ENCODE measurements at places on chromosomes 6 and 20.

- DNase-seq = no peak
These were observed 29.7 kb upstream of the NHSL1 start for GRCh38 chr6:138528956-138529355.

DNA sequence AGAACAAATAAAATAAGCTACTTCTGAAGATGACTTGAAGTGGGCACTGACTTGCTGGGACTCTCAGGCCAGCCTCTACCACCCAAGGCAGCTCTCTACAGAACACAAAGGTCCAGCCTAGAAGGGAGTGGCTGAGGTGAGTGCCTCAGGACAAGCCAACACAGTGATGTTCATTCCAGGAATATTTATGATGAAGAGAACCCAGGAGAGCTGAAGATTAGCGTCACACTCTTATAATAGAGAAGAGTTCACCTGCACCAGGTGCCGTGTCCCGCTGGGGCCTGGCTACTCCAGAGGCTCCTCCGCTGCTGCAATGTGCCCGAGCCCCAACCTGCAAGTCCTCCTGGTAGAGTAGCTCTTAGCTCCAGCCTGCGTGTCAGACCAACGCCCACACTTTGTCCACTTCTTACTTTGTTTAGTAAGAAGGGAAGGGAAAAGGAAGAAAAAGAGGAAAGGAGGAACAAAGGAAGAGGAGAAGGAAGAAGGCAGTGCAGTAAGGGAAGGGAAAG, 182.4 kb upstream of the QKI start:
- no peak for DNase-seq

DNA sequence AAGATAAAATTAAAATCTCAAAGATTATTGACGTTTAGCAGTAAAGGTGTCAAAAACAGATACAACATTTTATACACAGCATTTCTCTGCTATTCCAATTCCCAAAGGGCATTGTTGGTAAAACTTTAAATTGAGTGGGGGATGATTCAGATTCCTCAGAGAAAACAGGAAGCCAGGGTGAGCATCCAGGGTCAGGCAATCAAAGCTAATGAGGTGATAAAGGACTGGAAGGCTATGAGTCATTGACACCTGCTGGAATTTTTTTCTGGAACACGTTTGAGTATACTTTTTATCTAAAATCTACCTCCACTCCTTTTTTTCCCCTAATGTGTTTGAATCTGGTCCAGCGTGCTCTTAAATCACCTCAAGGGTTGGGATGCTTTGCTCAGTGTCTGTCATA, 52.2 kb downstream of the FKBP1C start:
- no peak for DNase-seq

GRCh38 chr6:110652520-110652919, 162.7 kb downstream of the CDK19 start:
- DNase-seq = no peak

DNA sequence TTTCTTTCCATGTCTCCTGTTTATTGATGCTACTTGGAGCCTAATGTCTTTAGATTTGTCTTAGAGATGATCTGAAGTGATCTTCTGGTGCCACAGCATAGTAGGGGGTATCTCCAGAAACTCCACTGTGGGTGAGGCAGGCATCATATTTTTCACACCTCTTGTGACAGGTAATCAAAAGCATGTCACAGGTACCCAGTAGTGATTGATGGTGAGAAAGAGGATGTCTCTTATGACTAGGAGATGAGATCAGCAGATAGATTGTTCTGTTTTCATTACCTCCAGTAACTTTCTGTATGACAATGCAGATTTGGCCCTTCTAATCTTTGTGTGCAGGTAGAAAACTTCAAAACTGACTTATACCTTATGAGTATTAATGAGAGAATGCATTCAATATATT, 13.5 kb downstream of the NCOA7 start:
- DNase-seq = no peak

- no peak for DNase-seq
These were observed 95.2 kb downstream of the TBC1D7 start for GRCh38 chr6:13233106-13233505.

DNA sequence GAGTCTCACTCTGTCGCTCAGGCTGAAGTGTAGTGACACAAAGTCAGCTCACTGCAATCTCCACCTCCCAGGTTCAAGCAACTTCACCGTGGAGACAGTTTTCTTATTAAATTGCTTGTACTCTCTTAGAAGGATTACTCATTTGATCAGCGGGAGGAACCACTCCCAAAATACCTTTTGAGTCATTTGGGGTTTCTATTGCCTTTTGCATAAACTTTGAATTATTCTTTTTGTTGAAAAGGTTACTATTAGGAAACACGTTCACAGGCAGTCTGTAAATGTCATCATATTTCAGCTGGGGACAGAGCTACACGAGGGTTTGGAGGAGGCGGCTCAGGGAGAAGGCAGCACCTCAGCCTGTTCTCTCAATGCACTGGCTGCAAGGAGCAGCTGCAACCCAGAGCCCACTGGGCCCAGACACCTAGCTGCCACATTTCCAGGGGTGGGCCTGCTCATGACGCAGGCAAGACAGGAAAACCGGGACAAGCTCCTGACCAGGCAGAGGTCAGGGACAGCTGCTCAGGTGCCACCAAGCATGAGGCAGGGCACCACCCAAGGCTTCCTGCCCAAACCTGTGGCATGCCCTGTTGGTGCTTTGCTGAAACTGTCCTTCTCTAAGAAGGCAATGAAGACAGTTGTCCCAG, 205.9 kb downstream of the BMP7 start:
- DNase-seq = no peak

GRCh38 chr6:101607111-101607690, 213.7 kb downstream of the GRIK2 start:
- DNase-seq = no peak

DNA sequence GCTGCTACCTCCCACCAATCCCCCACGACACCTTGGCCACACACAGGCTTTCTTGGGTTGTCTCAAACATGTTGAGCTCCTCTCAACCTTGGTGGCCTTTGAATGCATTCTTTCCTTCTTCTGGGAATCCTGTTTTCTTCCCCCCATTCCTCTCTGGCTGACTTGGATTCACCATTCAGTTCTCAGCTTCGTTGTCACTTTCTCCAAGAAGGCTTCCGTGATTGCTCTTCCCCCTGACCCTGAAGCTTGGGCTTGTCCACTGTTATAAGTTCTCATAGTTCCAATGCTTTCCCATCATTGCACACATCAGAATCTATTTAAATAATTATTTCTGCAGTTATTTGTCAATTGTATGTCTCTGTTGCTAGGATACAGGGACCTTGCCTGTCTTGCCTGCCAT, 64.2 kb downstream of the RBM38 start:
- no peak for DNase-seq

GRCh38 chr6:139060332-139060731, 31.8 kb downstream of the ABRACL start:
- DNase-seq = no peak

DNA sequence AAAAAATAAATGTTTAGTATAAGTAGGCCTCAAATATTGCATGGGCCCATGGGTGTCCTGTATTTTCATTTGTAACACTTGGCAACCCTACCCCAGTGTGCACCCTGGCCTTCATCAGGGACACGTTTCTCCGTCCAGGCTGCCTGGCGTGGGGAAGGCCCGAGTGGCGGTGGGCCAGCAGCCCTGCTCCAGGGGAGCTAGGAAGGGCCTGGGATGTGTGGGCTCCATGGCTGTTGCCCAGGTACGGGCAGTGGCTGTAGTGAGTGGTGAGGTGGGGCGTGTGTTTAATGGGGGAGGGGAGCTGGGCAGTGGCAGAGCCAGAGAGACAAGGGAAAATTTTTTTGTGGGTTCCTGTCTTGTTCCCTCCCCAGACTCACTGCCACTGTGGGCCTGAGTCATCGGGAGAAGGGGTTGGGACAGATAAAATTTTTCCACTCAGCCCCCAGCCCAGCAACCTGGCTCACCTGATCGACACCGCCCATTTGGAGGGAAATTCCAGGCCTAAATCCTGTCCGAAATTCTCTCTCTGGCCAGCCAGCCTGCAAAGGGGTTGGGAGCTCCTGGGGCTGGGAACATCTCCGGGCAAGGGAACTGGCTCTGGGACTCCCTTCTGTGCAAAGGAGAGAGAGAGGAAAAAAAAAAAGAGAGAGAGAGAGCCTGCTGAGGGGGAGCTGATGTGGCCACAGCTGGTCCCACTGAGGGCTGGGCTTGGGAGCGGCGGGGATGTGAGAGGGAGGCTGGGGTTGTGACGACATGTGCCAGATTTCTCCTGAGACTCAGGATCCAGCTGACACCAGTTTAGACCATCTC, 32.5 kb upstream of the VEGFA start:
- DNase-seq = no peak

- DNase-seq = no peak
These were observed 55.5 kb upstream of the CHRNA4 start for GRCh38 chr20:63416631-63417030.

- DNase-seq = no peak
These were observed 74.1 kb upstream of the HDDC2 start for GRCh38 chr6:125375821-125376220.

GRCh38 chr6:70312165-70312745, 9.4 kb upstream of the COL9A1 start:
- no peak for DNase-seq

GRCh38 chr6:25542984-25543910, 108.8 kb upstream of the SCGN start:
- DNase-seq = no peak

DNA sequence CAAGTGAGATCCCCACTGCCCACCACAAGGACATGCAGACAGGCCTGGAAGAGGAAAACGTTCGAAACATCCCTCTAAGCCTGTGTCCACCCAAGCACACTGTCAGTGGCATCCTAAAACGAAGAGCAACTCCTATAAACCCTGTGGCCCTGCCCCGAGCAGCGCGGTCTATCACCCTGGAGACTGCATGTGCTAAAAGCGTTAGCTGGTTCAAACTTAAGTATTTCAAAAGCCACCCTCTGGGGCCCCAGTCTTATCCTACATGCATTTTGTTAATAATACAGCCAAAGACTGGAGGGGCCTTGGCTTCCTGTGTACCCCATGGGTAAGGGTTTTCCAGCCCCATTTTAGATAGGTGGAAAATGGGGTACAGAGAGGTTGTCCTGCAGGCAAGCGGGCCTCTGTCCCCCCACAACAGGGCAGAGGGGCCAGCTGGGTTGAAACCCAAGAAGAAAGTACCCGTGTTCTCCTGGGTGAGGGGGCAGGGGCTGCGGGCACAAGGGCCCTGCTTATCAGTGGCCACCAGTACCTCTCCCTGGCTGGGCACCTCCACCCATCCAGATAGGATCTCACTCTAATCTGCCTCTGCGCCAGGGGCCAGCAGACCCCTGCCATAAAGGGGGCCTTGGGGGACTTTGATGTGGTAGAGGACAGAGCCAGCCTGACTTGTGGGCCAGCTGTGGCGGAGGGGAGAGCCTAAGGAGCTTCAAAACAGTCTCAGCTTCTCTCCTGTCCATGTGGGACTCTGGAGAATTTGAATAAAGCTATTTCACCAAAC, 28.3 kb downstream of the PREX1 start:
- DNase-seq = no peak

DNA sequence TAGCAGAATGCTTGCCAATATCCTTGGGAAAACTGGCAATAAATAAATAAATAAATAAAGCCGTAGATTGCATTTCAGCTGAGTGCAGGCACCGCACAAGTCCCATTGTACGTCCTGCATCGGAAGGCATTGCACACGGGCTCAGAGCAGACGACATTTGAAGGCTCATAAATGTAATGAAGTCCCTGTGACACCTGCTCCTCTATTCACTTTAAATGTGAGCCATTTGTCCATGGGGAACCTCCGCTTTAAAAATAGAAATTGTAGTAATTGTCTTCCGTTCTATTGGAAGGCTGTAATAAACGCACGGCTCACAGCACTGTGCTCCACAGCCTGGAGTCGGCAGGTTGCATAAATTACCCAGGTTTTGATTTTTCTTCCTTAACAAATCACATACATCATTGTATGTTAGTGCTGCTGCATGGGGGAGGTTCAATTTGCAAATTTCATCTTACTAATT, 32.6 kb downstream of the MYT1 start:
- no peak for DNase-seq

DNA sequence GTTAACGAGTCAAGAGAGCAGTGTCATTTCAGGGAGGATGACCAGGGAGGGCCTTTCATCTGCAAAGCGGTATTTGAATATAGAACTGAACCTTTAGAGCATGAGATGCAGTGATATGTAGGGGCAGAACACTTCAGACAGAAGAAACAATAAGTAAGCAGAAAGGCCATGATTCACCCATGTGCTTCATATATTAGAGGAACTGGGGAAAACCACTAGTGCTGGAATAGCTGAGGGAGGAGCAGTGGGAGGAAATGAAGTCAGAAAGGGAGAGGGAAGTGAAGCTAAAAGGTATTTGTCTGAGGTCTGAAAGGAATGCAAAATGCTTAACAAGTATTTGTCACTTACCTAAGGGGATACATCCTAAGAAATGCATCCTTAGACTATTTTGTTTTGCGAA, 391.2 kb downstream of the ADGRB3 start:
- DNase-seq = no peak

GRCh38 chr20:47102629-47103028, 208.0 kb downstream of the EYA2 start:
- peak; percentile 4 for DNase-seq

DNA sequence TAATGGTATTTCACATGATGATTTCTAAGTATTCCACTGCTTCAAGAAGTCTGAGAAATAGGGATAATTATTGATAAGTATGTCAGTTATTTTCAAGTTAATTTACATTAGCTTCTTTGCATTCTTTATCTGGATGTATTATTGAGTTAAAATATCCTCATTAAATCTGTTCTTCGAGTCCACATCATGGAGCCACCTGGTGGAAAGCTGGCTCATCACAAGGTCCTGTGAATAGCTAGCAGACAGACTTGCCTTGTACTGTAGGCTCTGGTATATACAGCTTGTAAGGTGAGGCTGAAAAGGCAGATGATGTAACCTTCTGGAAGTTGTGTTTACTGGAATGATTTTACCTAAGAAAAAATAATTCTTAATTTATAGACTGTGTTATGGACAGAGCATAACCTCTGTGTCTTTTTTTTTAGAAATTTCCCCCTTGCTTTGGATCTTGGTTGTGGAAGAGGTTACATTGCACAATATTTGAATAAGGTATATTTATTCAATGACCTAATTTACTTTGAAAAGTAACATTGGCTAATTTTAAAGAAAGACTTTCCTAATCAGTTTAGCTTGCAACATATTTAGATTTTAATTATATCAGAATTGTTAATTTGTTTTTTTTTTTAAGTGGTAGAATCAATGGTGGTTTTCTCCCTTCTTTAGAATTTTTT, 3.5 kb downstream of the NDUFAF5 start:
- DNase-seq = no peak

GRCh38 chr6:1047981-1048541, 263.8 kb upstream of the FOXQ1 start:
- DNase-seq = peak; percentile 78

- peak; percentile 64 for DNase-seq
These were observed 93.0 kb upstream of the CEP85L start for GRCh38 chr6:118744261-118744941.

GRCh38 chr6:139161169-139161568, 26.3 kb downstream of the HECA start:
- DNase-seq = no peak

- DNase-seq = no peak
These were observed 6.9 kb upstream of the SAMD3 start for GRCh38 chr6:130229645-130230044.

GRCh38 chr20:64238115-64238825, 17.3 kb upstream of the PCMTD2 start:
- no peak for DNase-seq
